ENCODE measurements at places on chromosomes 13 and 19.

DNA sequence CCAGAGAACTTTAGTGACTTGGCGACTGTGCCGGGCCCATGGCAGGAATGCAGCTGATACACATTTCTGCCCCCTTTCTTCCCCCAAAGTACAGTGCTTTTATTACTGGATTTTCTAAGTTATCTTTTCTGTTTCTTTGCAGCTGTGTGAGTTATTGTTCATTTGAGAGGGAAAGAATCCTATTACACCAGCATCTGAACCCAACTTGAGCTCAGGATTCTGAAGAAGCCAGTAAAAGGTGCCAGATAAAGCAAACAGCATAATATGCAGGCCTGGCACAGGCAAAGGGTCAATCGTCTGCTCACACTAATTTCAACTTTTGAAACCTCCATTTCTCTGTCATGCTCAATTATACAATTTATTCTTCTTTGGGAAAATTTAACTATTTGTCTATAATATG lies 93.9 kb downstream of the DOCK9 start:
- no peak for DNase-seq

DNA sequence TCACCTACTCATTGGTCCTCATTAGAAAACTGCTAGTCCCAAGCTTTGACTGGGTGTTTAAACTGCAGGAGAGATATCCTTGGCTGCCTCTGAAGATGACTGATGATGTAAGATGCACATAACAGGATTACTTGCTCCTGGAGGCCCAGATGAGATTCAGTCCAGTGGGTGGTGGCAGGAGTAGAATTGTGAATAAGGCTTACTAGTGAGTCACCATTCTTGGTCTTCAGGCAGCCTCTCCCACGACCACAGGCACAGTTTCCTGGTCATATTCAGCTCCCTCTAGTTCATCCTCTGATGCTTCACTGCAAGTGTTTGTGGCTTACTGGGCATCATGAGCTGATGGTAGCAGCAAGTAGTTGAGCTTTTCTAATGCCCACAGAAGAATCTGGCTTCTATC lies 12.1 kb downstream of the SERTM1 start:
- DNase-seq = no peak

DNA sequence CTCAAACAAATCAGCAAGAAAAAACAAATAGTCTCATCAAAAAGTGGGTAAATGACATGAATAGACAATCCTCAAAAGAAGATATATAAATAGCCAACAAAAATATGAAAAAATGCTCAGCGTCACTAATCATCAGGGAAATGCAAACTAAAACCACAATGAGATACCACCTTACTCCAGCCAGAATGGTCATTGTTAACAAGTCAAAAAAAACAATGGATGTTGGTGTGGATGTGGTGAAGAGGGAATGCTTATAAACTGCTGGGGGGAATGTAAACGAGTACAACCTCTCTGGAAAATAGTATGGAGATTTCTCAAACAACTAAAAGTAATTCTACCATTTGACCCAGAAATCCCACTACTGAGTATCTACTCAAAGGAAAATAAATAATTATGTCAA lies 239.2 kb upstream of the RFC3 start:
- DNase-seq = no peak

DNA sequence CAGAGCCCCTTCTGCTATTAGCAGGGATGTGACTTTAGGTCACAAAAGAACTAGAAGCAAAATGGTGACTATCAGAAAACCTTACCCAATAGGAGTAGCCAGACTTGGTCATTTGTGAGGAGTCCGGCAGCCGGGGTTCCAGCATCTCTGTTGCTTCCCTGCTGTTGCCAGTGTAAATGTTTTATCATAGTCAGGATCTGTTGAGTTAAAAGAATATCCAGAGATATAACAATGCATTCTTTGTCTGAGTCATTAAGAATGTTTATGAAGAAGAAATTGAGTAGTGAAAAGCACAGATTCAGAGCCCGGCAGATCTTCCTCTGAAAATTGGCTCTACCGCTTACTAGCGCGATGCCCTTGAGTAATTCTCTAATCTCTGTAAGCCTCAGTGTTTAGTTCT lies 84.2 kb downstream of the COL4A2 start:
- DNase-seq = no peak

GRCh38 chr19:38942471-38943181 lies 11.9 kb downstream of the MRPS12 start:
- no peak for DNase-seq

- DNase-seq = no peak
Measured at GRCh38 chr19:15640294-15640903, at the start of gene CYP4F3. Gene CYP4F3 (plus strand): TSS chr19:15640897. CDS start chr19:15641416, 519 bp downstream.

DNA sequence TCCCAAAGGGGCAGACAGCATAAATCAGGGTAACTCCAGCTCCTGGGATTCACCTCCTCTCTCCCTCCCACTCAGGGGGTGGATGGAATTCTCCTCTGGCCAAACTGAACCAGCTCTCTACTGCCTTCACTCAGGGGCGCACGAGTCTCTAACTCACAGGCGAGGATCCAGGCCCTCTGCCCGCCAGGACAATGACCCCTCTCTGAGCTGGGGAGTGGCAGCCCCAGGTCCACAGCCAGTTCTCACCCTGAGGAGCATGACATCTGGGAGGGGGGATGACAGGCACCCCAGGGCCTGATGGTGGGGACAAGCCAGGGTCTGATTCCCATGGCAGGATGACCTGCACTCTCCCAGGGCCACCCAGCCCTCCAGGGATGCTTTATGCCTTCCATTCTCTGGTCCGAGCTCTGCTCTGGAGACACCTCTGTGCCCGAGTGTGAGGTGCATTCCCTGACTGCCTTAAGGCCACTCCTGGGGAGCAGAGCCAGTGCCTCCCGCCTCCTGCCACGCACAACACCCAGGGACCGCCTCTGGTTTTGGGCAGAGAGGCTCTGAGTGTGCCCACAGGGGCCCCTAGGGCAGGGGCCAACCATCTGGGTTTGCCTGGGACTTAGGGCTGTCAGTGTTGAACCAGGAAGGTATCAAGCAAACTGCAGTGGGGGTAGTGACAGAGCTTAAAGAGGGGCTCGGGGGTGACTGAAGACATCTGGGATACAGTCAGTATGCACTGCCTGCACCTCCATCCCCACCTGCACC lies 66.2 kb downstream of the GNG7 start:
- no peak for DNase-seq

DNA sequence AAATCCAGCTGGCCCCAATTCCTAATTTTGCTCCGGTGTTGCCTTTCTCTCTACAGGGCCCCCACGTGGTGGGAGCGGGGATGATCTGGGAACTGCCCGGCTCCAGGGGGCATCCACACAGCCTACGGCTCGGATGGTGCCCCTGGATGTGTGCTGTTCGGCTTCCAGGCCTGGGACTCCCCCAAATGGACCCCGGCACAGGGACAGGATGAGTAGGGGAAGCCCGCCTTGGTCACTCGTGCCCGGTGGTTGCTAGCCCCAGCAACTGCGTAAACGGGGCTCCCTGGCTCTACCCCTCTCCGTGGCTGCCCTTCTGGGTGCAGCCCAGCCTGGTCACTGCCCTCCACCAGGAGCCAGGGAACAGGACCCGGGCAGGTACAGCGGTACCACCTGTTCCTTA lies 111.5 kb downstream of the TEX26 start:
- DNase-seq = no peak

DNA sequence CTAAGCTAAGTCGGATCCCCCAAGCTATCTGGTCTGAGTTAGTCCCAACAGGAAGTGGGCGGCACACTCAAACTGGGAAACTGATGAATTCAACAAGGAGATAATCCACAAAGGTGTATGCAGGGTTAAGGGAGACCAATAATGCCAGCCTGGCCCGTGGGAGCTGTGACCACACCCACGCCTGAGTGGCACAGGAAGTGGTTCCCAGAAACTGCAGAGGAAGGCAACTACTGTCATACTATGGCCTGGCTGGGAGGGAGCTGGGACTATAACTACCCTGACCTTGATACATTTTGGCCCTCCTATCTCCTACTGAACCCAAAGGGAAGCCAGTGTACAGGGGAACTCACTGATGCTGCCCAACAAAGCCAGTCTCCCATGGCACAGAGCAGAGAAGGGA lies 85.5 kb upstream of the TDRD3 start:
- DNase-seq = no peak

- DNase-seq = no peak
Measured at GRCh38 chr19:45245826-45246225, 619 bp upstream of the EXOC3L2 start.

GRCh38 chr13:107942030-107942617 lies 273.2 kb downstream of the LIG4 start:
- DNase-seq = no peak

- DNase-seq = no peak
Measured at GRCh38 chr19:39405261-39405957, 1.2 kb upstream of the ZFP36 start.

GRCh38 chr19:51948975-51949374 lies 21.7 kb downstream of the ZNF613 start:
- DNase-seq = no peak

DNA sequence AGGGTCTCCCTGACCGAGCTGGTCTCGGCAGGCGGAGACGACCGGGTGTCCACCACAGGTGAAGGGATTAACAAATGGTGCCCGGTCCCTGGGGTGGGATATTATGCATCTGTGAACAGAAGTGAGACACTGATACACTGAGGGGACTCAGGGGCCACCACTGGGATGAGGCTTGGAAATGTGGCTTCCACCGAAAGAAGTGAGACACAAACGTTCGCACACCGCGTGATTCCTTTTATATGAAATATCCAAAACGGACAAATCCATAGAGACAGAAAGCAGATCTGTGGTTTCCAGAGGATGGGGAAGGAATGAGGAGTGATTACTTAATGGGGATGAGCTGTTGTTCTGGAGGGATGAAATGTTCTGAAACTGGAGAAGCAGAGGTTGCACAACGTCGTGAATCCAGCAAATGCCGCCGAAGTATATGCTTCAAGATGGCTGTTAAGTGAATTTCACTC lies 47.5 kb downstream of the C13orf46 start:
- DNase-seq = no peak

DNA sequence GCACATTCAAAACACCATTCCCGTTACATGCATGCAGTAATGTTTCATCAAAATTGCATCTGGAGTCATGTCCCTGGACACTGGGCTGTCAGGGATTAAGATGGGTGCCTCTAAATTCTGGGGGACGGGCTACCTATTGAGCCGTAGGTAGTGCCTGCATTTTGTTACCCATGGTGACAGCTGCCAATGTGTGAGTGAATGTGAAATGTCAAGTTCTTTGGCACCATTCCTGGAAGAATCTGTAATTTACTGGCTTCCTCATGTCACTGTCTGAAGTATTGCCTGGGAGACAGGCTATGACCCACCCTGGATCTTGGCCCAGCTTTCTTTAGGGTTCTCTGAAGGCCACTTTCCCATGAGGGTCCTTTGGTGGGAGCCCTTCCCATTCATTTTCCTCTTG lies 266.1 kb downstream of the TSHZ3 start:
- no peak for DNase-seq

- no peak for DNase-seq
Measured at GRCh38 chr13:31046711-31047279, 114.3 kb downstream of the TEX26 start.

DNA sequence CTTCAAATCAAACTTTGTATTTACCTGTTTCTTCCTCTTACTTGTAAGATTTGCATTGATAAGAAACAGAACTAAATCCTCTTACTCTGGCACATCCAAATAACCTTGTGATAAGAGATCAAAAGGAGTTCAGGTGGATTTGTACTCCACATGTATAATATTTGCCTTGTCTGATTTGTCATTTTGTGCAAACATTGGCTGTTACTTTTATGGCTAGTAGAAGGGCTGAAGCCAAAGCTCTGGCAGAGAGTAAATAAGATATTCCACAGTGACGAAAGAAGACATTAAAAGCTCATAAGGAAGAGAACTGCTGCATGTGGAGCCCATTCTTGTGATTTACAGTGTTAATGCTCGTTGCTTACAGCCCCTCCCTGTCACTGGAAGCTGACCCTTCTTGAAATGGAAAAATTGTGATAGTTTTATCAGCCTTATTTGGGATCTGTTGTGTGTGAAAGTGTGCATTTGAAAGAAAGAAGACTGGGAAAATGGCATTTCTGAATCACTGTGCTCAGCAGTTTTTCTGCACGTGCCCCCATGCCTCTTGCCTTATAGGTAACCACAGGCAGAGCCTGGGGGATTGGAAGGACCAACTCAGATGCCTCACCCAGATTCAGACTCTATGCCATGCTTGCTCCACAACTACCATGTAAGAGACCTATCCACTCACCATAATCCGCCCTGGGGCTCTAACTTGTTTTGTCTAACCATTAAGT lies 68.2 kb downstream of the OXGR1 start:
- DNase-seq = no peak

DNA sequence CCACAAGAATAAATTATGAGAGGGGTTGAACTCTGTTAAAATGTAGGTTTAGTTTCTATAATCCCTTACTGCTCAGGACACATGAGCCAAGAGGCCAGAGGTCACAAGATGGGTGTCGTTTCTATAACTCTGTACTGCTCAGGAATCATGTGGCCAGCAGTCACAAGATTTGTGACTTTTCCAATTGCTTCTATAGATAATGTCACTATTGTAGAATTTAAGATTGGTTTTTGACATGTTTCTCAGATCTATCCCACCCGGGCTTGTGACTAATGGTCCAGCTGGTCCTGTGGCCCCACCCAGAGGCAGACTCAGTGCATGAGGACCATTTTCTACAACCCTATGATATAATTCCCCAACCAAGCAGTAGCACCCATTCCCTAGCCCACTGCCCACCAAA lies 662.0 kb upstream of the KLF12 start:
- no peak for DNase-seq

DNA sequence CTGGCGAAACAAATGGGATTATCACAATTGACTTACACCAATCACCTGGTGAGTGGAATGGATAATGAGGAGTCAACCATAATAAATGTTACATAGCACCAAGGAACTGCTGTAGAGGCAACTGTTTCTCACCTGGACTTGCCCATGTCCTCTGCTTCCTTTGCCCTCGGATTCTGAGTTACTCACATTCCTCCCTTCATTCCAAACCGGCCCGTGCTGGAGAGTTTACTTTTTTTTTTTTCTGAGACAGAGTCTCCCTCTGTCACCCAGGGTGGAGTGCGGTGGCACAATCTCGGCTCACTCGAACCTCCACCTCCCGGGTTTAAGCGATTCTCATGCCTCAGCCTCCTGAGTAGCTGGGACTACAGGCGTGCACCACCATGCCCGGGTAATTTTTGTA lies 41.5 kb upstream of the TSC22D1 start:
- no peak for DNase-seq

DNA sequence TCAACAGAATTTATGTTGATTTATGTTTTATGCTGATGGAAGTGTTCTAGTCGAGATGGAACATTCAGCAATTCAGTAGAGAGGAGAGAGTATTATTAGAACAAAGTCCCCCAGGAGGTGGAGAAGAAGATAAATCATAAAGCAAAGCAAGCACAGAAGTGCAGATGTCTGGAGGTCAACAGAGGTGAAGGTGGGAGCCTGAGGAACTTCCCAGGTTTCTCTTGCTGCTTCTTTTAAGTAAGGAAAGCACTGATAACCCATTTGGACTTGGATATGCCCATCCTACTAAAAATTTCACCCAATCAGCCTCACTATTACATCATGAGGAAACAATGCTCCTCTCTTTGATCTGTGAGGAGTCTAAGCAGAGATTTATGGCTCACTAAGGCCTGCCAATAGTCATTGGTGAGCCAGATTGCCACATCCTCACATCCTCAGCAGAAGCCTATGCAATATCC lies 98.8 kb downstream of the EPSTI1 start:
- no peak for DNase-seq

All from GM12891 (cell line).